ENCODE measurements at places on chromosomes 3 and 15.

- DNase-seq, result no peak
Observed at GRCh38 chr3:128260275-128260674, 107.0 kb downstream of the EEFSEC start.

DNA sequence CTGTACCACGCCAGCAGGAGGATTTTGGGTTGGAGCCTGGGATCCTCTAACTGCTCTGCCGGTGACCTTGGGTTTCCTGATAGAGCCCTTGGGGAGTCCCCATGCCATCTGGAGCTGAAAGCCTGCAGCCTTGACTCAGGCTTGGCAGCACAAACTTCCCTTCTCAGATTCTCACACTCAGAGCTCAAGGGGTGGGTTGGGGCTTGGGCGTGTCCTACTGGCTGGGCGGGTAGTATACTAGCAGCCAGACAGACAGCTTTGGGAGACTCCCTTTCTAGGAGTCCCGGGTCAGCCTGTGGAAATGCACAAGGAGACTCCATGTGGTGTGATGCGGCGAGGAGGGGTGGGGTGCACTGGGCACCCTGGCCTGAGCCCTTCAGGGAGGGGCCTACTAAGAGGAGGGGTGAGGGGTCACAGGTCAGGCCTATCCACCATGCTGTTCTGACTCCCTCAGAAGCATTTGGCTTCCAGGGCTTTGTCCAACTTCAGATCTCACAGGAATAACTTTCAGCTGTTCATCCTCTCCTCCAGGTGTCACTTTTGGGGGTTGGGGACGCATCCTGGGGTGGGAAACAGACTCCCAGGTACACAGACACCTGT, 21.6 kb upstream of the PLXNA1 start:
- no peak for DNase-seq

GRCh38 chr15:31390029-31390428, 63.4 kb downstream of the KLF13 start:
- no peak for DNase-seq

- no peak for DNase-seq
Observed at GRCh38 chr15:85691350-85692240, 103.1 kb downstream of the KLHL25 start.

DNA sequence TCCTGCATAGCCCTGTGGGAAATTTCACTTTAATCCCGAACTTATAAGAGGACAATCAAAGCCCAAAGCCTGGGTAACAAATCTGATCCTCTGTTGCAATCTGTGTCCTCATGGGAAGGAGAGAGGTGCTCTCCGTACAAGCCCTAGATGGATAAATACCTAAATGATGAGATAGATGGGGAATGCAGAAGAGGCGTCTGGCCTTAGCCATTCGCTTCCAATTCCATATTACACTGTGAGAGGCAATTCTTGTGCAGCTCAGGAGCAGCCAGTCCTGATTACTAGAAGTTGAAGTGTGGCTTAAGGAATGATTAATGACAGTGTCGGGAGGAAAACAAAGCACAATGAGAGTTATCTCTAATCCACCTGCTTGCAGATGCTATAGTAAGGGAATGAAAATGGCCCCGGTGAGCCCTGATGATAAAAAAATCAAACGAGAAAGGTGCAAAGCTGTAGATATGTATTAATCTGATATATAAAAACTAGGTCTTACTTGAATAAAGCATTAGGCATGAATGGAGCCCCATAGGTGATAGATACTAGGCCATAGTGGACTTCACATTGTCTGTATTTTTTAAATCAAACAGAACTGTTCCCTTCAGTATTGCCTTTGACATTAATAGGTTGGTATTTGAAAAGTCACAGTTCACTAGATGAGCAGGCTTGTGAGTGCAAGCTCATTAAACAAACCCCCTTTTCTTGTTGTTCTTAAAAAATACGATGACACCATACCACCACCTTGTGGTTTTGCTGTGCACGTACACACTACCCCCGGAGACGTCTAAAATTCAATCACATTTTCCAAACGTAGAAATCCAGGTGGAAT, 54.2 kb upstream of the TMCO5A start:
- DNase-seq, result no peak

GRCh38 chr3:156181509-156181908, 61.1 kb downstream of the KCNAB1 start:
- DNase-seq, result no peak

GRCh38 chr3:113138839-113139743, 72.3 kb upstream of the BOC start:
- DNase-seq, result no peak
